ENCODE measurements at places on chromosomes 1 and 21.

DNA sequence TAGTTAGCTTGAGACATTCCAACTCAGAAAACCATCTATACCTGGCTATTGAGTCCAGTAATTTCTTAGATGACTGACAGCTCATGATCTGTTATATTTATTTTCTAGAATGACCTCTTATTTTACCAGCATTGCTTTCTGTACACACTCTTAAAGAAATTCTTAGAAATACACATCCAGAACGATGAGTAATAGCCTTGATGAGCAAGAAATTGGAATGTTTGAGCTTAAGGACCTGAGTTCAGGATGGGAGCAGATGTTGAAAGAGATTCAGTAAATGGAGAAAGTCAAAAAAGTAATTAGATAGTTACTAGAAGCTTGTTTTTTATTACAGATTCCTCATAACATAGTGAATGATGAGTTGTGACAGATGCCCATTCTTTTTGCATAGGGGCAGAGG, 11.7 kb downstream of the PYHIN1 start:
- no peak for DNase-seq

DNA sequence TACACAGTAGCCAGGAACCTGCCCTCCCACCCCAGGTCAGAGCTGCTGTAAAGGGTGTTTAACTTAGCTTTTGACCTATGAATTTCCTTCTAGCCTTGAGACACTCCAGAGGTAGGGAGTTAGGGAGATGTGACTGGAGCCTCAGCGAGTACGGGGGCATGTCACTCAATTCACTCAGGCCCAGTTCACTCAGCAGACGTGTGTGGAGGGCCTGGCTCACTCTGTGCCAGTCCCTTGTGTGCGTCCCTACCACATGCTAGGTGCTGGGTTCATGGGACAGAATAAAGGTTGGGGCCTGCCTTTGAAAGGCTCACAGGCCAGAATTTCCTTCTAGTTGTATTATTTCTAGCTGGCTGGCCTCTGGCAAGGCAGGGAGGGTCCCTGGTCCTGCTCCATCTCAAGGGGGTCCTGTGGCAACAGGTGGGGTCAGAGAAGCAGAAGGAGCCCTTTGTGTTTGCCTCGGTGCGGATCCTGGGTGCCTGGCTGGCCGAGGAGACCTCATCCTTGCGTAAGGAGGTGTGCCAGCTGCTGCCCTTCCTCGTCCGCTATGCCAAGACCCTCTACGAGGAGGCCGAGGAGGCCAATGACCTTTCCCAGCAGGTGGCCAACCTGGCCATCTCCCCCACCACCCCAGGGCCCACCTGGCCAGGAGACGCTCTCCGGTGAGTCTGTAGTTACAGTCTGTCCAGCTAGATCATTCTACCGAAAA, 4.5 kb downstream of the NCDN start:
- no peak for DNase-seq

GRCh38 chr1:218499011-218499691, 154.0 kb downstream of the TGFB2 start:
- no peak for DNase-seq

DNA sequence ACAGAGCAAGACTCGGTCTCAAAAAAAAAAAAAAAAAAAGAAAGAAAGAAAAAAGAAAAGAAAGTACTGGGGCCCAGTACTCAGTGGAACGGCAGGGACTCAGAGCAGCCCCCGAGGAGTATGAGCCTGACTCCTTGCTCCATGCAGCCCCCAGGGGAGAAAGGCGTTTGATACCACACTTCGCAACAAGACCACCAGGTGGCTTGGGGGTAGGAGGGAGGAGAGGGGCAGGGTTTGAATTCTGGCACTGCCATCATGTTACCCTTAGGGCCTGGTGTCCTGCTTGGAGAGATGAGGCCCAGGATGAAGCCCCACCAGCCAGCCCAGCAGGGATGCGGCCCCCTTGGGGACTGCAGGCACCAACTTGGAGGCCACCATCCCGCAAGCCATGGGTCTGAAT, 321.3 kb upstream of the VAMP3 start:
- DNase-seq = no peak

DNA sequence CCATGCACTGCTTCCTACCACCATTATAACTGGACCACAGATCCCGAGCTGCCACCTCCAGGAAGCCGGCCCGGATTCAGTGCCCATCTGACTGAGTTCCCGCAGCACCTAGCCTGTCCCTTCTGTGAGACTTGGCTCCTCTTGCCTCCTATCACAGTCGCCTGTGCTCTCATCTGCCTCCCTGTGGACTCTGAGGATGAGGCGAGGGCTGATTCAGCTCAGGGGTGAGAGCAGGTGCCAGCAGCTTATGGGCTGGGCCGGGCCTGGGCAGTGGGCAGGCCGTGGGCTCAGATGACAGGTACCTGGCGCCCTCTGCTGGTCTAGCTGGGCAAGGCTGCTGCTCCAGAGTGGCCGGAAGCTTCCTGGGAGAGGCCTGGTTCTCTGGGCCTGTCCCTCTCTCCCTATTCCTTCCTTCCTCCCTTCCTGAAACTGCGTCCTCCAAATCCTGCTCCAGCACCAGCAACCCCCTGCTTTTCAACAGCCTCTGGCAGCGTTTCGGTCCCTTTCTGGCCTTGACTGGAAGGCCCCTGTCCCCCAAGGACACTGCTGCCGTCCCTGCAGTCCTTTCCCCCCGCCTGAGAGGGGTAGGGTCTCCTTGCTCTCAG, 17.3 kb upstream of the PCSK9 start:
- peak; percentile 24 for DNase-seq

- DNase-seq = no peak
These were observed 672 bp downstream of the ENSA start for GRCh38 chr1:150628766-150629114.

DNA sequence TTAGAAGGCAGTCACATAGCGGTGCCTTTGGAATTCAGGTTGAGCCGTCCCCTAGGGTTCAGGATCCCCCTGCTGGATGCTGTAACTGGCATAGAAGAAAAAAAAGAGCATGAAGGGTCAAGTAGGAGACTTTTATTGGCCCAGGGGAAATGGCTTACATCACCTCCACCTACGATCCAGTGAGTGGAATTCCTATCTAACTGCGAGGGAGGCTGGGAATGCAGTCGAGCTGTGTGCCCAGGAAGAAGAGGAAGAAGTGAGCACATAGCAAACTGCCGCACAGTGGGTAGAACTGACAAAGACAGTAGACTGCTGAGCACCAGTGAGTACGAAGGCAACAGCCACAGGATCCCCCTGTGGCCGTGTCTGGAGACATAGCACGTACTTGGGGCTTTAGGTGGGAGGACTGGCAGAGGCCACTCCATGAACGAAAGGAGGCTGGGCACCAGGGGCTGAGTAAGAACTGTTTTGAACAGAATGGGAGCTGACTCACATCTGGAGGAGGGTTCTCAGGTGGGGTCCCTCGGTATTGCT, 79.2 kb downstream of the RNF220 start:
- no peak for DNase-seq

GRCh38 chr1:206010060-206010459, 6.9 kb upstream of the RAB7B start:
- no peak for DNase-seq

DNA sequence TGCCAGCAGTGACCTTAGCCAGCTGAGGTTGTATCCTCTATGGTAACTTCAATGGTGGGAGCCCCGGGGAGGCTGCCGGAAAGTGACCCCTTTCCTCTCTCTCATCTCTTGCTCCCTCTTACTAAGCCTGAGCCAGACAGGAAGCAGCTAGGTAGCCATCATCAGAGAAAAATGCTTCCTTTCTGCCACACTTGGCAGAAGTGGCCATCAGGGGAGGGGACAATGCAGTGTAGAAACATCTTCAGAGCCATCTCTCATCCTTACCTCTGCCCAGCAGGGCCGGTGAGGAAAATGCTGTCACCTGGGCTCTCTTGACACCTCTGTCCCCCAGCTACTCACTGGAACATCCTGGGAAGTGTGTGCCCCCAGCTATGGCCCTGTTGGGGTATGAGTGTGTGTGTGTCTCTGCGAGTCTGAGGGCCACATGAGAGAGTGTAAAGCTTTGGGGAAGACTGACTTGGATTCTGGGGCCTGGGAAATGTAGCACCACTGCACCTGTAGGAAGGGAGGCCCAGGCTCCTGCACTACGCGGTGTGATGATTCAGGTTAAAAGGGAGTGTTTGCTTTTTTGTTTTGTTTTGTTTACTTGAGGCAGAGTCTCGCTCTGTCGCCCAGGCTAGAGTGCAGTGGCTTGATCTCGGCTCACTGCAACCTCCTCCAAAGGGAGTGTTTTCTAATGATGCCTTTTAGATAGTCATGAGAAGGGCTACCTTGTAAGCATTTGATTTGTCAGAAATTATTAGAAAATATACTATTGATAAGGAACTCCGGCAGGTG, 48.7 kb upstream of the CNTN2 start:
- DNase-seq = no peak

DNA sequence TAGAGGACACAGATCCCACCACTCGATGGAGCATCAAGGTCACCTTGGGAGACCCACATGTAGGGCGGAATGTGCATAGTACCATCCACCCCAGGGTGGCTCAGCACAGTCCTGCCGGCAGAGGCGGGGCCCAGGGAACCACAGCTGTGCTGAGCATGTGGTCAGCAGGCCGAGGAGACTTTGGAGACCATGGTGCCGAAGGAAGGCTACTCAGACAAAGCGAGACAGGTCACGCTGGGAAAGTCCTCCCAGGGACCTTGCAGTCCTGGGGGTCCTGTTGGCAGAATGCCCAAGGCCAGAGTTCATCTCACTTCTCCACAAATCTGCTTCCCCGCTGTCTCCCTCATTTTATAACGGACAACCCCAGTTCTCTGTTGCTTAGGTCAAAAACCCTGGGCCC, 22.5 kb downstream of the WNT3A start:
- DNase-seq = no peak

DNA sequence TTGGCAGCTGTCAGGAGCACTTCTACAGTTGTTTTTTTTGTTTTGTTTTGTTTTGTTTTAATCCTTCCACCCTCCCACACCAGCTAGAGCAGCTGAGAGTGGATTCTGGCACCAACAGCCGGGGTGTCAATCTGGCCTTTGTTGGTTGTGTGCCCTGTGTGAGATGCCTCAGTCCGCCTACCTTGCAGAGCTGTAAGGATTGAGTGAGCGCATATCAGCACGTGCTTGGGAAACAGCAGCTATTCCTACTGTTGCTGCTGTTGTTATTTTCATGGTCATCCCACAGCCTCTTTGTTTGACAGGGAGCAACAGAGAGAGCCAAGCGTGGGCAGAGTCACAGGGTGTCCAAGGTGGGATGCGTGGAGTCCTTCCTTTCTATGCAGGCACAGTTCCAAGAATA, 50.4 kb downstream of the PGBD5 start:
- DNase-seq = no peak

All from stimulated activated CD8-positive, alpha-beta memory T cell treated with anti-CD3 and anti-CD28 coated beads, Interleukin-15, amount 100 ng/mL, for 1 hour (primary cell).